ENCODE measurements at places on chromosomes 13 and 19.

- no peak for DNase-seq
Measured at GRCh38 chr19:46944918-46945628, 74.6 kb upstream of the NPAS1 start.

- no peak for DNase-seq
Measured at GRCh38 chr13:97758317-97758716, 195.2 kb upstream of the IPO5 start.

DNA sequence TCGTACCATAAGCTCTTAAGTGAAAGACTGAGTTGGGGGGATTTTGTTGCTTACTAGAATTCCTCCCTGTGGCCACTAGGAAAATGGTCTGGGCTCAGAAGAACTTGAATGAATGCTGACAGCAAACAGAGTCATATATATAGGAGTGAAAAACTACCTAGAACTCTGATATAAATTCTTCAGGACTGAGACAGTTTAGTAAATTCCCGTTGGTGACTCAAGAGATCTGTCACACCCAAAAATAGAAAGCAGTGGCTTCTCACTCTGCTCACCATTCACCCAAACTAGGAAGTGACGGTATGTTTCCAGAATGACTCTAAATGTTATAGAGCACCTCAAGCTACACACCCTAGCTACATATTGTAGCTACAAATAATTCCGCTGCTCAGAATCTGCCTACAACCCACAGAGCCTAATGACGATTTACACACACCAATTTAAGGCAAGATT is 116.2 kb downstream of the TBC1D4 start:
- DNase-seq: peak; percentile 49

- no peak for DNase-seq
Measured at GRCh38 chr19:6020166-6020882, 42.4 kb upstream of the RANBP3 start.

- DNase-seq: no peak
Measured at GRCh38 chr13:87166348-87166747, 504.8 kb upstream of the SLITRK5 start.

GRCh38 chr19:41297628-41298347 is 12.2 kb upstream of the CCDC97 start:
- DNase-seq: no peak

DNA sequence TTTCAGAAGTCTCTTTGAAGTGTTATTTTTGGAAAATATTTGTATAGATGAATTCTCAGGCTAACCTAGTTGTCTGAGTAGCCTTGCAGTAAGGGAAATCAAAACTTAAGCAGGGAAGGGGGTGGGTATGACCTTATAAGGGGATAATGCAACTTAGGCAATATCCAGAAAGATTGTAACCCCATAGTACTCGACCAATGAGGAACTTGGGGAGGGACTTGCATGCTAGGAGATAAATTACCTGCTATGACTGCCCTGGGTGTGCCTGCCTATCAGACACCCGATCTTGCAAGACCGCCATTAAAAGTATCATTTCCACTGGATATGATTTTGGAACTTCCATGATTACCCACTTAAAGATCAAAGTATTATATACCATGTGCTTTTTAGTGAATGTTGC is 23.0 kb upstream of the RFXAP start:
- no peak for DNase-seq

DNA sequence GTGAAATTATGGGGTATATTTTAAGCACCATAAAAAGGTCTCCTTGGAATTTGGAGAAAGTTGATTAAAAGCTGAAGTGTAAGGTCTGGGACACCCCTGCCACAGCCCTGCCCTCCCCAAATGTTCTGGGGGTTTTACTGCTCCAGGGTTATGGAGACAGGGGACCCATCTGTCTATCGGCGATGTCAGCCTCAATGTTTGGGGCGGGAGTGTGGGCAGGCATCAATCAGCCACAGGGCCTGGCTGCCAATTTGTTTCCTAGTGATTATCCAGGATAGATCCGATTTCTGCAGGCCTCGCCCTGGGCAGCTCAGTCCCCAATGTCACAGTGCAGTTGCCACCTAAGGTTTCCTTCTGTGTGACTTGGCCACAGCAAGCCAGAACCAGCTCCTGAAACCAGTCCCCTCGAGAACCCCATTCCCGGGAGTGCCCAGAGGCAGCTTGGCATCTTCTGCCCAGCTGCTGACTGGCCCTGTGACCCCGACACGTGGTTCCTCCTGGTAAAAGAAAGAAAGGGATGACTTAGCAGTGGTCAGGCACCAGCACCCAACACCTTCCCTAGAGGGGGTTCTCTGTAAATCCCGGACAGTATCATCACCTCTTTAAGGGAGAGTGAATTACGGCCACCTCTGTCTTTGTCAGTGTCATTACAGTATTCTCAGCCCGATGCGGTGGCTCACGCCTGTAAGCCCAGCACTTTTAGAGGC is 41.6 kb downstream of the MYO9B start:
- no peak for DNase-seq

DNA sequence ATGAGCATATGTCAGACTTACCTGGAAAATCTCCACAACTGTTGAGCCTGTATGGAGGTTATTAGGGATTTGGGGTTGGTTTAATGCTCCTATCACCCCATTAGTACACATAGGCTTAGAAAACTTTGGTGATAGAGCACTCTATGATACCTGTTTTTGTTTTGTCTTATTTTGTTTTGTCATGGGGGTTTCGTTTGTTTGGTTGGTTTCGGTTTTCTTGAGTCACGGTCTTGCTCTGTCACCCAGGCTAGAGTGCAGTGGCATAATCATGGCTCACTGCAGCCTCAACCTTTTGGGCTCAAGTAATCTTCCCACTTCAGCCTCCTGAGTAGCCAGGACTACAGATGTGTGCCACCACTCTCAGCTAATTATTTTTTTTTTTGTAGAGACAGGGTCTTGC is 70.0 kb downstream of the MZT1 start:
- no peak for DNase-seq

DNA sequence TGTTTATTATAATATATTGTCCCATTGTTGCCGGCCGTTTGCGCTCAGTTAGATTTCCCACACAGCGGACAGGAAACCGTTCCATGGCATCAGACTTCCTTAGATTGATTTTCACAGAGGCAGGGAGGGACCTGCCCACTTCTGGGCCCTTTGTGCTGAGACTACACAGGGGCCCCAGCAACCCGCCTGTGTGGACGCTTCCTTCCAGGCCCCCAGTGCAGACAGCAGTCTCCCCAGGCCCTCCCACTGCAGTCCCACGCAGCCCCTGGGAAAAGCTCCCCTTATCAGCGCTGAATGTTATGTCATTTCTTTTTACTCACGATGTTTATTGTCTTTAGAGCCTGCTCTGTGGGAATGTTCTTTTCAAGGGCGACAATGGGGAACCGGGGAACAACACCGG is 351.7 kb upstream of the ARGLU1 start:
- DNase-seq: no peak

DNA sequence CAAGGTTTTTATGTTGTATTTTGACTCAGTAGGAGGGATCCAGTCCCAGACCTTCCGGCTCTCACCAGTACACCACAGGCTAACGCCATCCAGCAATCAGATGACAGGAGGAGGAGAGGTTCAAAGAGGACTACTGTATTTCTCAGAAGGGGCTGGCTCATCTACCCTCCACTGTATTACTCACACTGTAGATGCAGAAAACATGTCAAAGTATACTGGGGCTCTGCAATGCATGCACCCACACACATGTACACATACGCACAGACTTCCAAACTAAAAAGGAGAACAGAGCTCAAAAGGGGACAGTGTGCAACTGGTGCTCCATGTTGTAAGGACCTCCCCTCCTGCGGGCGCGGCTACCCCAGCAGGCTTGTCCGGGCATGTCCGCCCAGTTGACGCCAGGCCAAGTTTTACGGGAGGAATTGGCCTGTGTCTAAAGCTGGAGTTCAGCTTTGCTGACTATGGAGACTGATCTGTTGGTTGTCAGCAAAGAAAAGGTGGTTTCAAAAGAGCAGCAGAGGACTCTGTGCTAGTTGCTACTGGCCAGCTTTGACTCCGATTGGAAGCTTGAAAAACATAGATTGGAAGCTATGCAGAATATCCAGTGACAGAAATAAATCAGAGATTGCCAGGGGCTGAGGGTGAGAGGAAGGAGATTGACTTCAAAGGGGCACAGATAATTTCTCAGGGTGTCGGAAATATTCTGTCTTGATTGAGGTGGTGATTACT is 314.2 kb downstream of the DLEU7 start:
- no peak for DNase-seq

DNA sequence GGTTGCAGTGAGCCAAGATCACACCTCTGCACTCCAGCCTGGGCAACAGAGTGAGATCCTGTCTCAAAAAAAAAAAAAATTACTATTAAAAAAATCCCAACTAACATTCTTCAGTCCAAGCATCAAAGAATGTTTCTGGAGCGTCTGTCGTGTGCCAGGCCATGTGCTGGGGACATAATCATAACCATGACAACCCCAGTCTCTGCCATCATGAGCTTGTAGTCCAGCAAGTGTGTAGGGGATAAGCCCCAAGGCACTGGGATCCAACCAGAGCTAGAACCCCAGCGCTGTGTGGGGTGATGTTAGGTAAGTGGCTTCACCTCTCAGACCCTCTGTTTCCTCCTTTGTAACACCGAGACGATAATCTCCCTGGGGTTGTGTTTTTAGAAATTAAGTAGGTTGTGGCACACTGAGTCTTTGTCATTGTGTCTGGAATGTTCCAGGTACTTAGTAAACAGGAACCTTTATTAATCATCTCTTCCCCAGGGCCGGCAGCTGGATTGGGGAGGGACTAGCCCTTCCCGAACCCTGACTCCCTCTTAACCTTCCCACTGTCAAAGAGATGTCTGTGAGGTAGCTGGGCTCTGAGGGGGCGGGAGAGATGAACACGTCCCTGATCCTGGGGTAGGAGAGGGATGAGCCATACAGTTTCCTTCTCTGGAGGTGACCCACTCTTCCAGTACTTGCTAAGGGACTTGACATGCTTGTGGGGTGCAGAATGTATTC is 5.2 kb downstream of the ITPKC start:
- DNase-seq: no peak

DNA sequence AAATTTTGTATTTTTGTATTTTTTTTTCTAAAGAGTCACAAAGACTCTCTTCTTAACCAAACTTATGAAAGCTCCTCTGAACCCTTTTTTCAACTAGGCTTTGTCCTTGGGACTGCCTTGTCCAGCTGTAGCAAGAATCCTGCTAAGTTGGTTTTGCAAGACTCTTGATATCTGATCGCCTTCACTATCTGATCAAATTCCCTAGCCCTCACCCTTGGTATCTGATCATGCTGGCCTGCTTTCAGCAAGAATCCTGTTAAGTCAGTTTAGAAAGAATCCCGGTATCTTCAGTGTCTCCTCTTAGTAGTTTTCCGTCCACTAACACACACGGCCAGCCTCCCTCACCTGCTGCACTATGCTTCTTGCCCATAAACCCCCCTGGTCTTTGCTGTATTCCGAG is 1.9 kb upstream of the SIGLEC5 start:
- DNase-seq: no peak

- no peak for DNase-seq
Measured at GRCh38 chr19:54369082-54369687, 4.5 kb upstream of the LAIR1 start.

DNA sequence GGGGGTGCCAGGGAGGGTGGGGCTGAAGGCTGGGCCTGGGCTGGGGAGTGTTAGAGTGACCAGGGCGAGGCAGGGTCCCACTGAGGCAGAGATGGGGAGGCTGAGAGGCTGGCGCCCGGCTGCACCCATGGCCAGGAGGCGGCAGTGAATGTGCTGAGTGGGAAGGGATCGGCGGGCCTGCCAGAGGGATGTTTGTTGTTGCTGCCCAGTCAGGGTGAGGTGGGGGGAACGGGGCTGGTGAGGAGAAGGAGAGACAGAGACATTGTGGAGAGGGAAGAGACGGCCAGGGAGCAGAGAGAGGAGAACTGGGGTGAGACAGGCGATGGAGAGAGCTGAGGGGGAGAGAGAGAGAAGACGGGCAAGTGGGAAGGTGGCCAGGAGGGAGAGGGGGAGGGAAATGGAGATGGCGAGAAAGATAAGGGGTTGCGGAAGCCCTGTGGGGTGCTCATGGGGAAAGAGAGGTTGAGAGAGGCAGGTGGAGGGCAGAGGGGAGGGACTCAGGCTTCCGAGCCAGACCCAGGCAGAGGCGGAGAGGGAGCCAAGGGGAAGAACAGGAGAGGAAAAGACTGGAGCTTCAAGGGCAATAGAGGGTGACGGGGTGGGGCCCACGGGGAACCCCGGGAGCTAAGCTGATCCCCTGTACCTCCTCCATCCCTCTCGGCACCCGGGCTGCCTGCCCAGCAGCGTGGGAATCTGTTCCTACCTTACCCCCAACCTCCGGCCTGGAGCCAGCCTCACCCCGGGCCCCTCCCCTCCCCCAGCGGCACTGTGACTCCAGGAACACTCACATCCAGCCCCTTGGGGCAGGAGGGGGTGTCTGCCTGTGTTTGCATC is 690 bp upstream of the B3GNT8 start:
- DNase-seq: peak; percentile 32

- no peak for DNase-seq
Measured at GRCh38 chr19:45376045-45376724, 5.8 kb upstream of the ERCC2 start.

DNA sequence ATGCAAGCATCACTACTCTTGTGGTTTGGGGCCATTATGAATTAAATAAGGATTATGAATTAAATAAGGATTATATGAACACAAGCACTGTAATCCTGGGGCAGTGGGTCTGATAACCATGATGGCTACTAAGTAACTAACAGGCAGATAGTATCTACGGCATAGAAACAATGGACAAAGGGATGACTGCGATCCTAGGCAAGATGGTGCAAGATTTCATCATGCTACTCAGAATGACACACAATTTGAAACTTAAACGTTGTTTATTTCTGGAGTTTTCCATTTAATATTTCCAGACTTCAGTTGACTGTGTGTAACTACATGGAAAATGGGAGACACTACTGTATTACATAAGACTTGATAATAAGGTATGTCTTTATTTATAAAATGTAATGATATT is 15.1 kb downstream of the KCNRG start:
- no peak for DNase-seq

GRCh38 chr13:24564881-24565280 is 52.3 kb upstream of the PARP4 start:
- DNase-seq: no peak

DNA sequence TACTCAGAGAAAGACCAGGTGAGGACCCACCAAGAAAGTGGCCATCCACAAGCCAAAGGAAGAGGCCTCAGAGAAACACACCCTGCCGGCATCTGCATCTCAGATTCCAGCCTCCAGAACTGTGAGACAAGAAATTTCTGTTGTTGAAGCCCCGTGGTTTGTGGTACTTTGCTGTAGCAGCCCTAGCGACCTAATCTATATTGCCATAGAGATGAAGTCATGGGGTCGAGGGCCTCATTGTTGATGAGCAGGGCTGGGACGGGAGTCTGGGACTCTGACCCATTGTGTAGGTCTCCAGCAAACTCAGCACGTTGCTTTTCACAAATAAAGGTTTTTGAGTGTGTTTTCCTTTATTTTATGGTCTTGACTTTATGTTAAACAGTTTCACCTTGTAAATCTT is 174.9 kb downstream of the TNFSF13B start:
- DNase-seq: no peak

DNA sequence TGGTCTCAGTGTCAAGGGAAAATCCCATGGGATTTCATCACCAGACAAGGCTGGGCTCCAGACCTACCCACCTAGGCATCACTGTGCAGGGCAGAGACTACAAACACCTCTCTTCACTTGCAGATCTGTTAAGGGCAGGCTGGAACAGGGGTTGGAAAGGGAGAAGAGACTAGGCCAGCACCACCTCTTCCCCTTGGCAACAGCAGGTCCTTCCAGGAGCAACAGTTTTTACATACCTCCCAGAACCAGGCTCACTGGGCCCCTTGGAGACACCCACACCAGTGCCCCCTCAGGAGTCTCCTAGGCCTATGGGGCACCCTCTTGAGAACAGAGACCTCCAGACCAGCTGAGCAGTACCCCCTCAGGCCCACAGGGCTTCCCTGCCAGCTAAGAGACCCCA is 2.5 kb upstream of the UBE2M start:
- no peak for DNase-seq

Data from stimulated activated naive CD8-positive, alpha-beta T cell treated with anti-CD3 and anti-CD28 coated beads, Interleukin-15, amount 100 ng/mL, for 72 hours (primary cell).